ENCODE measurements at places on chromosomes 12 and 14. TPM values are rescaled to one million over a fixed set of nuclear protein-coding genes. Genes with fewer than 3 reads are reported as not detected.

Gene PLEKHG7
- total RNA-seq: 5.6 TPM

Gene USP44
- not detected for total RNA-seq

Gene DGLUCY
- total RNA-seq: 110 TPM

Gene TCTN2
- total RNA-seq: 4.9 TPM

Gene FAM222A
- total RNA-seq: 3.0 TPM

Gene EIF2S3B
- not detected for total RNA-seq

Gene ARMH4
- total RNA-seq: not detected

Gene MMP17
- total RNA-seq: 23.6 TPM

Gene CPM
- 36.4 TPM for total RNA-seq

Gene AHNAK2
- 22.3 TPM for total RNA-seq

Gene GPHB5
- not detected for total RNA-seq

Measured in transverse colon (tissue), 4 donors.